A549 treated with Hydrocortisone at 1 μM for 4 hours (cell line): ENCODE measurements at places on chromosomes 16 and 17. TPM values are rescaled to one million over a fixed set of nuclear protein-coding genes. Genes with fewer than 3 reads are reported as not detected.

Gene DPEP2
- total RNA-seq, result not detected in 5 replicates

Gene ASPA
- total RNA-seq, result not detected in 5 replicates

Gene OR4D1
- 0.02 TPM in 1 of 5 replicates, not detected in the others for total RNA-seq

Gene C1QTNF8
- total RNA-seq, result 0.08 TPM in 1 of 5 replicates, not detected in the others

Gene SPATA22
- not detected in 5 replicates for total RNA-seq

Gene SLC16A6
- 0.29 to 0.69 TPM (median 0.30 TPM) in 5 replicates for total RNA-seq

Gene EMP2
- 32.1 to 47.2 TPM (median 42.2 TPM) in 5 replicates for total RNA-seq

Gene KREMEN2
- total RNA-seq, result 1.4 to 2.5 TPM (median 1.9 TPM) in 5 replicates

Gene IKZF3
- total RNA-seq, result not detected in 5 replicates

Gene SMIM22
- not detected in 5 replicates for total RNA-seq

Gene SMIM36
- not detected in 5 replicates for total RNA-seq
